Kidney capillary endothelial cell (primary cell): ENCODE measurements at places on chromosomes 11 and 22.

DNA sequence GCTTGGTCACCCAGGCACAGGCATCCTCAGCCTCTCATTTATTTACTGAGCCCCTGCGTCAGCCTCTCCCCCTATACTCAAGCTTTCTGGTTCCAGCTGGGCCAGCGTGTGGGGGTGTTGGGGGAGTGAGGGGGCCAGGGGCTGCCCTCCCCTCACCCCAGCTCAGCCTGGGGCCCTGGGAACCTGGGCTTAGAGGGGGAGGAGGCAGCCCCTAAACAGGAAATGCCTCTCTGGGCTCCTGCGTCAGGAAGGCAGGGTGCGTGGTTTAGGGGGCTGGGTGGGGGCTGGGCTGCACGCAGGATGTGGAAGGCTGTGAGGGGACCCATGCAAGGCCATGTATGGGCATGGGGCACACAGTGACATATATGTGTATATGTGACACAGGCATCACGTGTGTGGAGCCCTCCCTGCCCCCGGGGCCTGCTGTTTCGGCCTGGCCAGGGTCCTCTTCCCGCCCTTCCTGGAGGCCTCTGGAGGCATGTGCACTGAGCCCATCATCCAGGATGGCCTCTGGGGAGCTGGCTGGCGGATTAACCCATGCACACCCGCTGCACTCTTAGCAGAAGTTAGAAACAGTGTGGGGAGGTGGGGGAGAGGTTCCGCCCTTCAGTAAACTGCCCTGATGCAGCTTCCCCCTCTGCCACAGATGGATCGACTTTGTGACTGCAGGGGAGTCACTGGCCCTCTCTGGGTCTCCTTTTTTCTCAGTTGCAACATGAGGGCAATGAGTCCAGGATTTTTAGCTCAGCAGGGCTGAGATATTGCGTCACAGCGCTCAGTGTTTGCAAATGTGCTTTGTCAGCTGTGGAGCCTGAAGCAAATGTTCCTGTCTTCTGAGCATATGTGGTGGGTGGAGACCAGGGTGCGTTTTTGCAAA, 1.1 kb upstream of the CD248 start:
- no peak for DNase-seq

- no peak for DNase-seq
Measured at GRCh38 chr11:57463671-57464538, 3.6 kb downstream of the RTN4RL2 start.

DNA sequence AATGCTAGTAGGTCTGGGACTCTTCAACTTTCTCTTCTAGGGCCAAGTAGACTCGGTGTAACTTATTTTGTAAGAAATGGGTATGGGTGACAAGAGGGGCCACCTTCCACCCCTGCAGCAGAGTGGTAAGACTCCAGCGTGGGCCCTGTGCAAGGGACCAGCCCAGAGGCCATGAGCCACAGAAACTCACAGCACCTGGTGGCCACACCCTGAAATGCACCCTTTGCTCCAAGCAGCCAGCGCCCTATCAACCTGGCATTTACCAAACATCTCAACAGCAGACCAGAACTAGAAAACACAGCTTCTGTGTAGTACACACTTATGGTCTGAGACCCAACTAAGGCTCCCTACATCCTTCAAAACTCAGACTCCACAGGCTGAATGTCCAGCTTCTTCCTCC, 5.7 kb downstream of the CDCA5 start:
- peak; percentile 26 for DNase-seq

- DNase-seq, result no peak
Measured at GRCh38 chr22:46770151-46770641, 7.7 kb downstream of the TBC1D22A start.

- no peak for DNase-seq
Measured at GRCh38 chr11:60345489-60345888, 18.4 kb downstream of the MS4A6E start.

GRCh38 chr11:14042686-14043465, 80.4 kb downstream of the SPON1 start:
- DNase-seq, result no peak

DNA sequence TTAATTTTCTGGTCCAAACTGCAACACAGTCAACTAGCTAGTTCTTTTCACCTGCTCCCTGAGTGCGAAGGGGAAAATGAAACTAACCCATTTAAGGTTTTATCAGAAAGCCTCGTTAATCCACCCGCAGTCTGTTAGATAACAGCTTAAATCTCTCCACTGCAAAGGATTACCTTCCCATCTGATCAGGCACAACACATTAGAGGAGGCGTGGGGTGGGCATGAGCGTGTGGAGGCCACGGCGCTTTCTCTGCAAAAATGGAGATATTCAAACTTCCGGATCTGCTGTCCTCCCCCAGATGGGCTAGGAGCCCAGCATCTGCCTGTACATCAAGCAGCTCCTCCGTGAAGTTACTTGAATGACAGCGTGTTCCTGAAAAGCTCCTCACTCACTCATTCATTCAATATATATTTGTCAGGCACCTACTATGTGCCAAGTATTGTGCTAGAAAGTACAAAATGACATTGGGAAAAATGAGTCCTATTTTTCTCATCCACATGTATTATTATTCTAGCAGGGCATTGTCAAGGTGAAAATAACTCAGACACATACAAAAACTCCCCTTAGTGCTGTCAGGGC, 13.5 kb upstream of the ANKK1 start:
- no peak for DNase-seq

DNA sequence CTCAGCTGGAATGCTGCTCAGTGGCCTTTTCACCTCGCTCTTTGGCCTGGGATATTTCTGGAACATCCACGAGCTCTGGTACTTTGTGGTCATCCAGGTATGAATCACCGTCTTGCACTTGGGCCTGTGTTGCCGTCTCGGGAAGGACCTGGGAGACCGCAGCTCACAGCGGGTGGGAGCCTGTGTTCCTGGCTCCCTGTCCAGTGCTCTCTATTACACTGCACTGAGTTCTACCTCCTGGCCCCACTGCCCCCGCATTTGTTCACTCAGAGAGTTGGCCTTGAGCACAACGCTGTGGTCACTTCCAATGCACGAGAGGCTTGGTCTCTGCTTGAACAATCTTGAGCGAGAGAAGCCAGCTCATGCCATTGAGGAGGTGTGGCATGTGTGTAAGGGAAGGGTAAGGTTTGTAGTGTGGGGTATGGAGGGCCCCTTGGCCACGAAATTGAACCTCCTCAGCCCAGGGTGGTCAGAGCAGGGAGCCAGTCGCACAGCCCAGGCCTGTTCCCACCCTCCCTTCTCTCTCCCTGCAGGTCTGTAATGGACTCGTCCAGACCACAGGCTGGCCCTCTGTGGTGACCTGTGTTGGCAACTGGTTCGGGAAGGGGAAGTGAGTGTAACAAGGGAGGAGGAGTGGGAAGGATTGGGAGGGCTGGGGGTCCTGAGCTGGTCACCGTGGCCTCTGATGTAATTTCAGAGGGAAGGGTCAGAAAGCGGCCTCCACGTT, 16.2 kb downstream of the SLC37A2 start:
- DNase-seq, result no peak

GRCh38 chr11:46160100-46160499, 38.8 kb upstream of the PHF21A start:
- DNase-seq, result no peak

- DNase-seq, result no peak
Measured at GRCh38 chr11:109342261-109342660, 79.7 kb upstream of the C11orf87 start.

GRCh38 chr11:27418356-27418755, 54.2 kb downstream of the LGR4 start:
- DNase-seq, result no peak

GRCh38 chr11:61198361-61198760, 5.0 kb upstream of the PGA3 start:
- DNase-seq, result no peak

- peak; percentile 99 for DNase-seq
Measured at GRCh38 chr22:26672590-26673468, 15.4 kb downstream of the MIAT start.

DNA sequence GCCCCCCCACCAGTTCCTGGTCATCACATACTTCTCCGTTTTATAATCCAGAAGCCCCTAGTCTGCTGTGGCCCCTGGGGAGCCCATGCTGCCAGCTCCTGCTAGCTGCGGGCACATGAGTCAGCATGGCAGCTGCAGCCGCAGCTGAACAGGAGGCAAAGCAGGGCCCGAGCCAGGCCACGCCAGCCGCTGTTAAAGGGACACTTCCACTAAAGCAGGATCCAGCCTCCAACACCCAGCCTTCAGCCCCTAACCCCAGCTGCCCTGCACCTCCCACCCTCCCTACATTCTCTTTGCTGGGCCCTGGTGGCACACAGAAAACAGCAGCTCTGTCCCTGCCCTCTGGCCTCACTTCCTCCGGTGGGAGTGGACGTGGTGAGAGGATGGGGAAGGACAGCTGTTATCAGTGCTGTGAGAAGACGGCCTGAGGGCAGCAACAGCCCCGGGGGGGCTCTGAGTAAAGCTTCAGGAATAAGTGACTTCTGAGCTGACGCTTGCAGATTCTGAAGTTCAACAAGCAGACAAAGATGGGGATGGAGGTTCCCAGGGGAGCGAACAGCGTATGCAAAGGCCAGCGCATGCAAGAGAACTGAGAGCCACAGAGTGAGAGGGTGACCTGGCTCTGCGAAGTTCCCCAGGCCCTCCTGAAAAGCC, 688 bp upstream of the LRRC74B start:
- DNase-seq, result no peak

GRCh38 chr11:127182586-127183203, 182.1 kb upstream of the KIRREL3 start:
- no peak for DNase-seq

- peak; percentile 62 for DNase-seq
Measured at GRCh38 chr11:34192481-34193401, 87.3 kb downstream of the NAT10 start.

GRCh38 chr22:23884140-23884539, 10.0 kb upstream of the MIF start:
- DNase-seq, result no peak
